Activated CD8-positive, alpha-beta T cell treated with anti-CD3 and anti-CD28 coated beads, Interleukin-2, amount 10 ng/mL, durations not matched to agents 7 days and 5 days (primary cell): ENCODE measurements at places on chromosomes 2 and 18. TPM values are rescaled to one million over a fixed set of nuclear protein-coding genes. Genes with fewer than 3 reads are reported as not detected.

The CHRNA1 gene
- not detected for total RNA-seq

DNA sequence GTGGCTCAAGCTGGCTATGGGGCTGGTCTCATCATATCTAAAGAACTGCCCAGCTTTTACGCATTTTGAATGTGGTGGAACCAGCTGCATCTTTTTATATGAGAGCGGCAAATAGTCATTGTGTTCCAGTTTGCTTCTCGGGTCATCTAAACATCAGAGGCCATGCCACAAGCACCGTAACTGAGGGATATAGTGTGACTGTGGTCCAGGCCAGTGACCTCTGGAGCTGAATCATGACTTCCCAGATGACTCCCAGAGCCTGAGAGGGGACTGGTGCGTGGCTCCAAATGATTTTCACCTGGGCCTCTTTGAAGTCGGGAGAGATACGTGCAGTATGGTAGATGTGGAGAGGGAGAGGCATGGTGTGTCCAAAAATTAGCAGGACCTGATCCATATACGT, 271.0 kb downstream of the NEDD4L start:
- no peaks in the 10 kb centered on the region for H3K36me3 ChIP-seq
- no peak overlapping the region for H3K27ac ChIP-seq
- DNase-seq = no peak
- H3K27me3 ChIP-seq = peaks cover 6% of the 10 kb centered on the region

The FZD7 gene
- total RNA-seq = not detected

The UGT1A5 gene
- not detected for total RNA-seq

The TMEM169 gene
- 1.4 TPM for total RNA-seq

DNA sequence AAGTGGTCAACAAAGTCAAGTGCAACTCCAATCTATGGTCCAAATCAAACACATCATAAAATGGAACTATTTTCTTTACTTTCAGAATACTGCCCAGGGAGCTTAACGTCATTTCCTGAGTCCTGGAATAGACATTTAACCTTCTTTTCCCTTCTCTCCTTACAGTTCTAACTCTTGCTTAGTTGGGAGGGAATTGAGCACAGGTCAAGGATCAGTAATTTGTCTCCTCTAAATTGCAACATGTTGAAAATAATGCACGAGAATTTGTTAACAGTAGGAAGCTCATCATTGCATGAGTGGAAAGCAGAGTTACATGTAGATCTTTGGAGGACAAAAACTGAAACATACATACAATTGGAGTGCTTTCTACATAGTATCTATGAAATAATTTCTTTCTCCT, 87.7 kb downstream of the MEP1B start:
- H3K4me3 ChIP-seq = no peak overlapping the region
- DNase-seq = no peak
- no peak overlapping the region for H3K27ac ChIP-seq
- H3K27me3 ChIP-seq = peaks cover 16% of the 10 kb centered on the region

GRCh38 chr18:77110936-77111335, 21.6 kb downstream of the MBP start:
- H3K27me3 ChIP-seq = no peaks in the 10 kb centered on the region
- peaks cover 74% of the 10 kb centered on the region for H3K36me3 ChIP-seq
- peak overlapping the region; percentile 14 for H3K27ac ChIP-seq
- no peak for DNase-seq

DNA sequence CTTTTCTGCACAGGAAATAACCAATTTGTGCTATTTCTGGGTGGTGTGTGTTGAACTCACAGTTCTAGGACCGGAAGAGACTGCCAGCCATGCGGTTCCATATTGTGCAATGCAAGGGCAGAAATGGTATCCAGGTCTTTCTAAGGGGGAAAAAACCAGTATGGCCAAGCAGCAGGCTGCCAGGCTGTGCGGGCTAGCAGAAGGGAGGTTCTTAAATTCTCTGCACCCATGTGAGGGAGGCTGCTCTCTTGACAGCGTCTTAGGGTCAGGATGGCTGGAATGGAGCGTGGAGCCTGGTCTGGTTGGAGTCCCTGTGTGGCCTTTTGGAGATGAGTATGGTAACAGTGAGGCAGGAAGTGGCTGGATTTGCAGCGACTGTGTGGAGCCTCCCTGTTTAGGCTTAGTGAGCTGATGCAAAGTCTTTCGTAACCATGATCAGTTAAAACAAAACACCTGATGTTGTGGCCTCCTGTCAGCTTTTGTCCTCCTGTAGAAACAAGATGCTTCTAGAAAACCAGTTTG, 52.6 kb downstream of the NCK2 start:
- H3K4me1 ChIP-seq = peaks cover 90% of the 10 kb centered on the region
- H3K4me3 ChIP-seq = peak overlapping the region; percentile 71
- no peaks in the 10 kb centered on the region for H3K27me3 ChIP-seq
- H3K36me3 ChIP-seq = peaks cover 39% of the 10 kb centered on the region
- peak overlapping the region; percentile 97 for H3K27ac ChIP-seq

- no peak for DNase-seq
- H3K4me3 ChIP-seq = no peak overlapping the region
- no peaks in the 10 kb centered on the region for H3K4me1 ChIP-seq
- H3K27me3 ChIP-seq = no peaks in the 10 kb centered on the region
Measured at GRCh38 chr2:4246364-4247131, 543.2 kb downstream of the DCDC2C start.

GRCh38 chr2:164881524-164881923, 39.9 kb upstream of the COBLL1 start:
- H3K4me3 ChIP-seq = no peak overlapping the region
- H3K27me3 ChIP-seq = no peaks in the 10 kb centered on the region
- no peak overlapping the region for H3K27ac ChIP-seq
- DNase-seq = no peak
- H3K36me3 ChIP-seq = no peaks in the 10 kb centered on the region

GRCh38 chr18:3286159-3286558, 24.2 kb downstream of the MYL12B start:
- peaks cover 5% of the 10 kb centered on the region for H3K27me3 ChIP-seq
- DNase-seq = no peak
- H3K4me3 ChIP-seq = no peak overlapping the region
- H3K4me1 ChIP-seq = no peaks in the 10 kb centered on the region

GRCh38 chr2:118269408-118270051, 181.3 kb downstream of the INSIG2 start:
- no peaks in the 10 kb centered on the region for H3K4me1 ChIP-seq
- H3K27ac ChIP-seq = no peak overlapping the region
- H3K36me3 ChIP-seq = no peaks in the 10 kb centered on the region
- no peak overlapping the region for H3K4me3 ChIP-seq
- peaks cover 8% of the 10 kb centered on the region for H3K27me3 ChIP-seq
- no peak for DNase-seq

GRCh38 chr2:54755641-54756326, 32.3 kb downstream of the EML6 start:
- H3K27ac ChIP-seq = no peak overlapping the region
- no peak for DNase-seq
- H3K36me3 ChIP-seq = no peaks in the 10 kb centered on the region
- H3K4me3 ChIP-seq = no peak overlapping the region
- H3K27me3 ChIP-seq = peaks cover 7% of the 10 kb centered on the region

DNA sequence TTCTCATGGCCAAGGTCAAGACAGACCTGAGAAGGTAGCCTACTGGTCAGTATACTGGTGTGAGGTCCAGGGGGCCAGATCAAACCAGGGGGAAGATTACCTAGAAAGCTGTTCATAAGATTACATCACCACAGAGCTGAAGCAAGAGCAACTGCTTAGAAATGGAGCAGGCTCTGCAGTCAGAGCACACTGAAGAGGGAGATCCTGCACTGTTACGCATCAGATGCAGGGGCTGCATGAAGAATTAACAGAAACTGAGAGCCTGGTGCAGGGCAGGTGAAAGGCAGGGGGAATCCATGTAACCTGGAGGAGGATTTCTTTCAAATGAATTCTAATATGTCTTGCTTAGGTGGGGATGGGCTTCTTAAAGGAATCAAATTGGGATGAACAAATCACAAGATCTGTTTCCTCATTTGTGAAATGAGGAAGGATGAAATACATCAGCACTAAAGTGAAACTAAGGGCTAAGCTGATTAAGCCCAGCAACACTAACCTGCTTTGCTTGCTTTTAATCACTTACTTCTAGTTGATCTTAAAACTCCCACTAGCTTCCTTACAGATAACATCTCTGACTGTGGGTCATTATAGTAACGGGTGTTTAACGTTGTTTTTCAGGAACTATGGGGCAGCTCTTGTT, 74.3 kb upstream of the ADAM23 start:
- no peaks in the 10 kb centered on the region for H3K4me1 ChIP-seq
- DNase-seq = no peak
- no peak overlapping the region for H3K27ac ChIP-seq
- no peak overlapping the region for H3K4me3 ChIP-seq

GRCh38 chr2:230134496-230135129, 65.9 kb upstream of the SLC16A14 start:
- DNase-seq = no peak
- H3K36me3 ChIP-seq = no peaks in the 10 kb centered on the region
- H3K4me3 ChIP-seq = no peak overlapping the region
- no peaks in the 10 kb centered on the region for H3K4me1 ChIP-seq
- H3K27ac ChIP-seq = no peak overlapping the region

DNA sequence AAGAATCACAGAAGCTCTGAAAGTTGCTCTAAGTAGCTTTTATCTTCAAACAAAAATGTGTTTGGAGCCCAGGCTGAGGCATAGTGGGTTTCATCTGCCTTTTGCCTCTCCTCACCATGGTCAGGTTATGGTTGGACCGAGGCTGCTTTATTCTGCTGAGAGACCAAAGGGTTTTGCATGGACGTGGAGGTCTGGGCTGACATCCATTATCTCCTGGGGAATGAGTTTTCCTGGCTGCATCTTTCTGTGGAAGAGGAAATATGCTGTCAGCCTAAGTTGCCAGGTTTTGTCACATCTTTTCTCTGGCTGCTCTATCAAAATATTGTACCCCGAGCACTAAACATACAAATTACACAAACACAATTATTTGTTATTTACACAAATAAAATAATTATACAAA, 223.2 kb downstream of the LDLRAD4 start:
- H3K27ac ChIP-seq = no peak overlapping the region
- H3K27me3 ChIP-seq = no peaks in the 10 kb centered on the region
- peaks cover 49% of the 10 kb centered on the region for H3K4me1 ChIP-seq
- DNase-seq = no peak
- no peak overlapping the region for H3K4me3 ChIP-seq

DNA sequence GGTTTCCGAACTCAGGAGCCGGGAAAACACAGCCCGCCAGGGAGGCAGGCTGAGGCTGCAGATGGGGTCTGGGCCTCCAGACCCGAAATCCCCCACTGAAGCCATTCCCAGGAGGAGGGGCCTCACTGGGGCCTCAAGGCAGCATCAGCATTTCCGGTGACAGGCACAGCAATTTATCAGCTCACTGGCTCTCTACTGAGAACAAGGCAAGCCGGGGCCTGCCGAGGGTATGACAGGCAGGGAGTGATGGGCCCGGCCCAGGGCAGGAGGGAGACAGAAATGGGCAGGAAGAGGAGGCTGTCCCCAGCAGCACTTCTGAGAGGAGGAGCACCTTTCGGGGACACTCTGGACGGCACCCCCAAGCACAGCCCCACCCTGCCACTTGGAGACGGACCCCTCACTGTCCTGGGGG, 12.5 kb downstream of the SDC1 start:
- H3K27ac ChIP-seq = no peak overlapping the region
- H3K27me3 ChIP-seq = no peaks in the 10 kb centered on the region
- H3K4me3 ChIP-seq = no peak overlapping the region
- H3K36me3 ChIP-seq = no peaks in the 10 kb centered on the region
- no peaks in the 10 kb centered on the region for H3K4me1 ChIP-seq
- DNase-seq = no peak

- no peak for DNase-seq
- no peak overlapping the region for H3K4me3 ChIP-seq
- no peaks in the 10 kb centered on the region for H3K27me3 ChIP-seq
- H3K27ac ChIP-seq = no peak overlapping the region
Measured at GRCh38 chr2:101823859-101824258, 126.4 kb downstream of the MAP4K4 start.

- no peaks in the 10 kb centered on the region for H3K36me3 ChIP-seq
- no peak for DNase-seq
- H3K4me1 ChIP-seq = no peaks in the 10 kb centered on the region
- H3K27me3 ChIP-seq = no peaks in the 10 kb centered on the region
- no peak overlapping the region for H3K27ac ChIP-seq
Measured at GRCh38 chr18:32958746-32959145, 185.9 kb upstream of the KLHL14 start.

The MFSD2B gene
- 0.34 TPM for total RNA-seq

The CCDC141 gene
- total RNA-seq = 17.0 TPM

- no peak for DNase-seq
- no peaks in the 10 kb centered on the region for H3K27me3 ChIP-seq
- H3K4me1 ChIP-seq = no peaks in the 10 kb centered on the region
- H3K27ac ChIP-seq = no peak overlapping the region
- H3K4me3 ChIP-seq = no peak overlapping the region
Measured at GRCh38 chr2:48883661-48884060, 128.1 kb upstream of the LHCGR start.

DNA sequence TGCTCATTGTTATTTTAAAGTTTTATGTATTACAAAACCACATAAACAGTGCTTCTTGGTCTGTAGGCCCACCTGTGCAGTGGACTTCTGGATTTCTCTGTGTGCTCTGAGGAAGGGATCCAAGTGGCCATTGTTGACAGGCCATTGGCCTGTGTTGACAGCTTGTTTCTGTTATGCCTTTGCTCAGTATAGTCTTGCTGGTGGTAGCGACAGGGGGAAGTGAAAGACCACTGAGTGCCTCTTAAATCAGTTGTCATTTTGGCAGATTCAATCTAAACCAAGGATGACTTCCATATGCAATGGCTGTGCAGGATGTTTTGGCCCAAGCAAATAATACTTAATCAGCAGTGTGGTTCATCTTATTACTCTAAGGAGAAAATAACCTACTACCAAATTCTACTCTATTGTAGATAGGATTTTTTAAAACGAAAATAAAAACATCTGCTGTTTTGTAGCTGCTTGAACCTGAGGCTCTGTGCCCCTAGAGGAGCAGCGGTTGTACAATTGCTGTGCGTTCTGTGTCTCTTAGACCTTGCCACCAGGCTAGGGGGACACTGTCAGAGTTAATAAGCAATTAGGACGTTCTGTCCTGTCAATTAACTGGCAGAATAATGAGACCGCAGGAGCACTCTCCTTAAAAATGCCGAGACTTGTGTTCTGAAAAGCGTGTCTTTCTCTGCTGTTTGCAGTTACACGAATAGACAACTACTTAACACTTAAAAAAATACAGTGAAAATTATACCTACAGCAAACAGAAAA, 108.2 kb downstream of the RHBDD1 start:
- DNase-seq = no peak
- H3K36me3 ChIP-seq = peaks cover 16% of the 10 kb centered on the region
- H3K27me3 ChIP-seq = no peaks in the 10 kb centered on the region
- H3K4me3 ChIP-seq = no peak overlapping the region
- no peak overlapping the region for H3K27ac ChIP-seq
- no peaks in the 10 kb centered on the region for H3K4me1 ChIP-seq

- no peak overlapping the region for H3K27ac ChIP-seq
- no peaks in the 10 kb centered on the region for H3K4me1 ChIP-seq
- no peaks in the 10 kb centered on the region for H3K36me3 ChIP-seq
- no peak for DNase-seq
- peaks cover 4% of the 10 kb centered on the region for H3K27me3 ChIP-seq
- H3K4me3 ChIP-seq = no peak overlapping the region
Measured at GRCh38 chr2:175631245-175631623, 370.8 kb downstream of the LNPK start.

- no peak overlapping the region for H3K4me3 ChIP-seq
- no peaks in the 10 kb centered on the region for H3K4me1 ChIP-seq
- no peaks in the 10 kb centered on the region for H3K36me3 ChIP-seq
- no peak for DNase-seq
- H3K27ac ChIP-seq = no peak overlapping the region
Measured at GRCh38 chr2:123928358-123928757, 96.7 kb upstream of the CNTNAP5 start.
